ENCODE measurements at places on chromosomes 7 and 10.

- DNase-seq: no peak
Observed at GRCh38 chr7:26993816-26994810, 101.7 kb downstream of the HOXA1 start.

DNA sequence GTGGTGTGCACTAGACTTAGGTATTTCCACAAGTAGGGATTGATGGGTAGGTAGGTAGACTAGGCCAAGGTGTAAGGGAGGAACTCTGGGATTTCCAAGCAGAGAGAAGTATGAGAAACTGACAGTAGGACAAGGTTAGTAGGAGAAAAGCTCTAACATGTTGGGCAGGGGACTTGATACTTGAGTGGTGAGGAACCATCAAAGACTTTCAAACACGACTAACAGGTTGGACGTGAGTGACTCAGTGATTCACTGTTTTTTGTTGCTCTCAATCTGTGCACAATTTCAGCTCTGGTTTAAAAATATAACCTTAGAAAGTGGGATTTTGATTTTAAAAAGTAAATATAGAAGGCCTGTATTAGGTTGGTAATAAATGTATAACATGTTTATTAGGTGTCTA, 44.4 kb downstream of the KLHDC10 start:
- DNase-seq: no peak

DNA sequence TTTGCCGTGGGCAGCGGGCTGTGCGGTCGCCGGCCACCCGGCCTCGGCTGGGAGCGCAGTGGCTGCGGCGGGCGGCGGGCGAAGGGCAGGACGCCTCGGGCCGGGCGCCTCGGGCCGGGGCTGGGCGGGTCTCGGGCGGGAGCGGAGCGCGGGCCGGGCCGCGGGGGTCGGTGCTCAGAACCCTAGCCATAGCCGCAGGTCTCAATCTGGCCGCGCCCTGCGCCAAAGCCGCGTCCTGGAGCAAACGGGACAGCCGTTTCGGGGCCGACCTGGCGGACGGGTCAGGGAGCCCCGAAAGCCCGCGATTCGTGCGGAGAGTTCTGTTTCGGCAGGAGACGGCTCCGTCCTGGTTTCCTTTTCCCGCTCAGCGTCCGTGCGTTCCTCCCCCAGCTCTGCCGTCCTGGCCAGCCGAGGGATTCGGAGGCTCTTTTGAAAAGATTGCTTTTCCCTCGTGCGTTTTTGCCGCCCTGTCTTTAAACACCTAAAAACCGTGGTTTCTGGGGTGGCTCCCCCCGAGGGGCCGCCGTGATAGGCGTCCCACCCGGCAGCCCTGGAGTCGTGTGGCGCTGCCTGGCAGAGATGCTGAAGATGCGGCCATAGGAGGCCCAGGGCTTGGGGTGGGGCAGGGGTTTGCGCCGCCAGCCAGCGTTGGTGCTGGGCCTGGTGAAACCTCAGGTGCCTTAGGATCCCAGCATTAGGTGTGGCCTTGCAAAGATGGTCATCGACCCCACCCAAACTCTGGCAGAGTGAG, 727 bp downstream of the RET start:
- no peak for DNase-seq

- DNase-seq: no peak
Observed at GRCh38 chr10:132452216-132452650, 55.2 kb downstream of the PWWP2B start.

DNA sequence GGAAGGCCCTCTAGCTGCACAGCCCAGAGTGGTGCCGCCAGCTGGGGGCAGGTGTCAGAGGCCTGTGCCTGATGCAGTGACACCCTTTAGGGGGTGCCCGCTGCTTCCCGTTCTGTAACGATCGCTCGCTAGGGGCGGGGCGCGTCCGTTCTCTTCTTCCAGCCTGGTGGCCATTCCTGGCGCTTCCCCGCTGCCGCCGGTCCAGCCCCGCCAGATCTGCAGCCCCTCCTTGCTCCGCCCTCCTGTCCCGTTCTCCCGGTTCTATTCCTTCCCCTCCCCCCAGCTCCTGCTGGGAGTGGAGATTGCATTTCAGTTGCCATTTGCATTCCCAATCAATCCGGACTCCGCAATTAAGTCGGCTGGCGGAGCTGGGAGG, 39.2 kb downstream of the AGAP3 start:
- no peak for DNase-seq

- DNase-seq: peak; percentile 67
Observed at GRCh38 chr7:76260171-76260703, 42.2 kb upstream of the HSPB1 start.

DNA sequence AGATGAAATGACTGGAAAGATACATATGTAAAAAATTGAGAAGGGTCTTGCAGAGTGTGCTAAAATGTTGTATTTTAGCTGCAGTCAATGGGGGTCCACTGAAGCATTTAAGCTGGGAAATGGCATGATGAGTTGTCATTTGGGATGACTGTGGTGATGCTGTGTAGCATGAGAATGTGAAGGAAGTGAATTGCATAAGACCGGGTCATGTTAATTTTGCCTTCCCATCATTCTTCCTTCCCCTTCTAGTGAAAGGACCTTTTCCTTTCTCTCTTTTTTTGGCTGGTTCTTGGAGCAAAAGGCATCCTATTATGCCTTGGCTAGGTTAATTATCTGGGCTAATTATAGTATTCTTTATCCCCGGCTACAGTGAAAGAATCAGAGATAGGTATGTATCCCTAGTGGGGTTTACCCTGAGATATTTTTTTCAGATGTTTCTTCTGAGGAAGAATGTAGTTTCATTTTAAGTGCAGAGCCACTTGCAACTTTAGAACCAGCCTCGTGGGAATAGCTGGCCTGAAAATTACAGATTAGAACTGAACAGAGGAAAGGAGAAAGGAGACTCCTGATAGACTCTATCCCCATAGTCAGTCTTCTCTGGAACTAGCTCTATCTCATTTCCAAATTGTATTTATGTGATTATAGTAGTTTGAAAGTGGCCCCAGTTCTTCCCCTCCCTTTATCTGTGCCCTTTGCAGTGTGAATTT, 93.6 kb downstream of the HGF start:
- DNase-seq: no peak

GRCh38 chr10:120042705-120043104, 150.2 kb downstream of the SEC23IP start:
- no peak for DNase-seq

DNA sequence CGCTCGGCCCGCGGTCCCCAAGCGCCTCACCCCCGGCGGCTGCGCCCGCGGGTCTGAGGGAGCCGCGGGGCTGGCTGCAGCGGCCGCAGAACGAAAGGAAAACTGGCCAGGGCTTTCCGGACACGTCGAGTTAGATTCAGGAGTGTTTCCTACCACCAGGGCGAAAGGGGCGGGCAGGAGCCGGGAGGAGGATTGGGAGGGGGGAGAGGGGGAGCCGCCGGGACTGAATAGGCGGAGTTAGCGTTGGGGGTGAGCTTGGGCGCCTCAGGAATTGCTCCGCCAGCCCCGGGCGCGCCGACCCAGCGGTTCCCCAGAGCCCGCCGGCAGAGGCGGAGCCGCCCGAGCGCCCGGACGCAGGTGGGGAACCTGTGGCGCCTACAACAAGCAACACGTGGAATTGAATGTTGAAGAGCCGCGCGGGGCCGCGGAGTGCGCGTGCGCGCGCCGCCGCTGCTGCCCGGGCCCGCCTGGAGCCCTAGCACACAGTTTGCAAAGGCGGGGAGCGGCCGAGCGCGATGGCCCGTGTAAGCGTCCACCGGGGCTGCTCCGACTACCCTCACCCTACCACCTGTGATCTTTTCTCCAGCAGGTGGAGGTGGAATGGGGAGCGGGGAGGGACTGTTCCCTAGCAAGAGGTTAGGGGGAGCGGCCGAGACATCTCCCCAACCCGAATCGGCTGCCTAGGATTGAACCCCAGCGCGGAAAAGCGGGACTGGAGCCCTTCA, at the start of gene CADPS2:
Gene CADPS2 (minus strand): TSS at position 104 of the 725 bp plus-strand sequence. CDS start 123 bp downstream, outside the sequence.
- peak; percentile 39 for DNase-seq

DNA sequence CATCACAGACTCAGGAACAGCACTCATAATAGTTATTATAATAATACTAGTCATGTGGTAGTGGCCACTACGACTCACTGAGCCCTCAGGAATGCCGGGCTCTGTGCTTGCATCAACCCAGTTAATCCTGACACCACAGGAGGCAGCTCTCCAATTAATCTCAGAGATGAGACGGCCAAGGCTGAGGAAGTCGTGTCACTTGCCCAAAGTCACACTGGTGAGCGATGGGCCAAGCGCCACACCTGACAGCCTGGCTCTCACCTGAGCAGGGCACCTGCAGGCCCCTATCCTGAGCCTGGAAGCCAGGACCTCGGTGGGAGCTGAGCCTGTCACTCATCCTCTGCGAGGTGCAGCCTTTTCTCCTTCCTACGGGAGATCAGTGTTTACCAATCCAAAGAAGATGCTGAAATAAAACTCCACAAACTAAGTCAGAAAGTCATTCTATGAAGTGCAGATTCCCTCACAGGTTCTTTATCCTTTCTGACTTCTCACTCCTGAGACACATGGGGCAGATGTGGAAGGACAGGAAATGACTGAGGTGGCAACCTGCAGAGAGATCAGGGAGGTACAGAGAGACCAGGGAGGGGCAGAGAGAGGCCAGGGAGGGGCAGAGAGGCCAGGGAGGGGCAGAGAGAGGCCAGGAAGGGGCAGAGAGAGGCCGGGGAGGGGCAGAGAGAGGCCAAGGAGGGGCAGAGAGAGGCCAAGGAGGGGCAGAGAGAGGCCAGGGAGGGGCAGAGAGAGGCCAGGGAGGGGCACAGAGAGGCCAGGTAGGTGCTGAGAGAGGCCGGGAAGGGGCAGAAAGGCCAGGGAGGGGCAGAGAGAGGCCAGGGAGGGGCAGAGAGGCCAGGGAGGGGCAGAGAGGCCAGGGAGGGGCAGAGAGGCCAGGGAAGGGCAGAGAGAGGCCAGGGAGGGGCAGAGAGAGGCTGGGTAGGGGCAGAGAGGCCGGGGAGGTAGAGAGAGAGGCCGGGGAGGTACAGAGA, 38.5 kb downstream of the VIPR2 start:
- DNase-seq: peak; percentile 5

GRCh38 chr10:84842593-84842992, 514.2 kb downstream of the CCSER2 start:
- no peak for DNase-seq

DNA sequence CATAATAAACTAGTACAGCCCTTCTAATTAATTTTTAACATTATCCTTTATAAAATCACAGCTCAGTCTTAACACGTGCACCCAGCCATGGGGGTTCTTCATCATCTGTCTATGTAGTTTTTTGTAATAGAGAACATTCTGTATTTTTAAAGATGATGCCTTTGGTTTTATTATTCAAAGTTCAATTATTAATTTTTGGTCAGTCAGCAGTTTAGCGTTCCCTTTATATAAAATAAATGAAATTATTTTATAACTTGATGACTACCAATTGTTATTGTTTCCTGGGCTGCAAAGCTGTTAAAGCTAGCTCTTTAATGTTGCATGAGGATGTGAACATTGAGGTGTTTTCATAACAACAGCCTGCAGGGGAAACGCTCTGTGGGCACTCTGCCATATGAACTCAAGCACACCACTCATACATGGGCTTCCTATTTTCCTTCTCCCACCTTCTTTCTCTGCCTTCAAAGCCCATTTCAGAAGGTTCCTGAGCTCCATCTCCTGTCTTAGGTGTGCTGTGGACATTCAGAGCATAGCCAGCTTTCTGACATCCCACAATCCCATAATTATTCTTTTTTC, 172.0 kb upstream of the YAE1 start:
- no peak for DNase-seq

DNA sequence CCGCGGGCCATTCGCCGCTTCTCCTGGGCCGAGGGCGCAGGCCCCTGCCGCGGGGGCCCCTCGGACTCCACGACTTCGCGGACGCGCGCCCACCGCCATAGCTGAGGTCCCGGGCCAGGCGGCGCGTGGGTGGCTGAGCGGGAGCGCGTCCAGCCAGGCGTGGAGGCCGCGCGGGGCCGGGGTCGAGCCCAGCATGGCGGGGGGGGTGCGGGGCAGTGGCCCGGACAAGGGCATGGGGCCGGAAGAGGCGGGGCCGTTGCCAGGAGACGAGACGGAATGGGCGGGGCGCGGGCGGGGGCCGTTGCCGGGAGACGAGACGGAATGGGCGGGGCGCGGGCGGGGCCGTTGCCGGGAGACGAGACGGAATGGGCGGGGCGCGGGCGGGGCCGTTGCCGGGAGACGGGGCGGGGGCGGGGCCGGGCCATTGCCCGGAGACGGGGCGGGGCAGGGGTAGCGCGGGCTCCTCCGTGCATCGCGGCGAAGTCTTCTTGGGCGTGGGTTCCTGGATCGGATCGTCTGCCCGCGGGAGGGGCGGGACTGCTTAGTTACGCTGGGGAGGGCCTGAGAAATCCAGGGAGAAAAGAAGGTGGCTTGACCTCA, 14.8 kb downstream of the ADAM8 start:
- DNase-seq: peak; percentile 90

DNA sequence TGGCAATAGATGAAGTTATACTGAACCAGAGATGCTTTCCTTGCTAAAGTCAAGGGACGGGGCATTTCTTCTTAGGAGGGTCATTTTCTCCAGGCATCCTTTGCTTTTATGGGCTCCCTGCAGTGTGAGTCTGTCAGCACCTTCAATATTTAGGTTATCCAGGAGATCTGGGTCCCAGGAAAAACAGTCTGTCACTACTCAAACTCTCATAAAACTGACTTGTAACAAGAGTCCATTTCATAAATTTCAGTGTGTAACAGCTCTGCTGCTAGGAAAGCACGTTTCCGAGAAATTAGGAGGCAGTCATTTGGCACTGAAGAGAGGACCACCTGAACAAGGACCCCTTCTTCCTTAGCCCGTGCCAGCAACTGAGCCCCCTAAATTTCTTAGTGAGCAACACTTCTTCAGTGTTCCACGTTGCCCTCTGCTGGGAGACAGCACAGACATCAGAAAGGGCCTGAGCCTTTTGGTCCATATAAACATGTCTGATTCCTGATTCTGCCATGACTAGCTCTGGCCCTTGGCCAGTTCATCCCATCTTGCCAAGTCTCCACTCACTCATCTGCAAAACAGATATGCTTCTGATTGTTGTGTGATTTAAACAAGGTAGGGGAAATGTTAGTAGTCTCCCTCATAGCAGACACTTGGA, 7.2 kb downstream of the GCC1 start:
- no peak for DNase-seq

DNA sequence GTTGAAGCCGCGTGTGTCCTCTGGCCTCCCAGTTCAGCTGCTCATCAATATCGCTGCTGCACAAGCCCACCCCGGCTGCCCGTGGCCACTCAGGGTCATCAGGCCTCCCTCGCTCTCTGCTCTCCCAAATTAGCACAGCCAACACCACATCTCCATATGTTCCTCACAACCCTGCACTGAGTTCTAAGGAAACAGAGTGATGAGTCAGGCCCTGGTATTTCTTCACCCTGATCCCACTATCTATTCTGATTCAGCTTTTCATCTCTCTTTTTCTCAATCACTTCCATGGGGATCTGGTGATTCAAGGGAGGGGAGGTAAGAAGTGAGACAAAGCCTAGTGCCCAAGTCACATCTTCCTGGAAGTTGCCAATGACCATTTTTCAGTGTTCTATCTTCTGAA, 23.8 kb downstream of the CYTH3 start:
- DNase-seq: no peak

DNA sequence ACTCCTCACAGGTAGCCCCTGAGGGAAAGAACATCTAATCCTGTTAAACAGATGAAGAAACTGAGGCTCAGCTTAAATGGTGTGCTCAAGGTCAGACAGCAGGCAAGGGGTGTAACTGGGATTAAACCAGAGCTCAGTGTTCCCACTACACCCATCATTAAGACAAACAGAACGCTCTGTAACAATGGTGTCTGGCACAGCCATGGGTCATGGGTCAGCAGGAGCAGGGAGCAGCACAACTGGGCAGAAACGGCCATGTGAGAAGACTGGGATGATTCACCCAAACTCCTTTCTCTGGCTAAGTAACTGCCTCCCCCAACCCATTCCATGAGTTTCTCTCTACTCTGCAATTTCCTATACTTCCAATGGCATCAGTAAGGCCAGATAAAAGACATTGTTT, 85.5 kb upstream of the PDE1C start:
- DNase-seq: no peak
